H7 (cell line): ENCODE measurements at places on chromosomes 11 and 22.

- peak; percentile 61 for DNase-seq
Observed at GRCh38 chr11:9090488-9091043, 833 bp downstream of the SCUBE2 start.

DNA sequence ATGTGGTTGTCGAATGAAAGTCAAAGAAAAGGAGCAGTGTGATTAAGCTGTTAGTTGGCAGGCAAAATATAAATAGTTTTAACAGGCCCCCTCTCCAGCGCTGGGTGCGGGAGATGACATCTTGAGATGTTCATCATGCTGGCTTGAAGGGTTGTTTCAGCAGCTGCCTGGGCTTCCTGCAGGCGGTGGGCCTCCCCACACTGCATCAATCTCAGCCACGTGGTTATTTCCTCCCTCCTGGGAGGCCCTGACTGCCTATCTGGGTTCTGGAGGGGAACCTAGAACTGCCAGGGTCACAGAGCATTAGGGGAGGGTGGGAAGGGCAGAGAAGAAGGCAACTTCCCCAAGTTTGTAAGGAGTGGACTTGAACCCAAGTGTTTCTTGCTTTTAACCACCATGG is 173.3 kb upstream of the SYT13 start:
- DNase-seq, result no peak

GRCh38 chr22:24331468-24332440 is 61.1 kb downstream of the SPECC1L start:
- DNase-seq, result no peak

- no peak for DNase-seq
Observed at GRCh38 chr11:123559523-123559955, 94.9 kb downstream of the SCN3B start.
